ENCODE measurements at places on chromosomes 16 and 17. TPM values are rescaled to one million over a fixed set of nuclear protein-coding genes. Genes with fewer than 3 reads are reported as not detected.

DNA sequence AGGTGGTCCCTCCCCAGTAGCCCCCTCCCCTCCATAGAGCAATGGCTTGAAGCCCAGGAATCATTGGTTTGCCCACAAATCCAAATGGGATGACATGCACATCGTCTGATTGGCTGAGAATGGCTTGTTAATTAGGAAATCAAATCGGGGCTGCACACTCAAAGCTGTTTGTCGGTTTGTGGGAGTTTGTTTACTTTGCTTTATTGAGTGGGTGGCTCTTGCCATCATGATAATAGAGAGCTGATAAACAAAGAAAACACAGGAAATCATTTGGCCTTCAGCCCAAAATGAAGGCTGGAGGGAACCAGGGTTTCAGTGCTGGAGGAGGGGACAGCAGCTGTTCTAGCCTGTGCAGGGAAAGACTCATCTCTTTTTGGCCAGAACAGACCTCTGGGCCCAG, 316.3 kb downstream of the CBLN1 start:
- no peak for DNase-seq

- DNase-seq, result no peak
These were observed 2.5 kb downstream of the TTLL6 start for GRCh38 chr17:48814504-48814903.

Gene NPIPB2
- total RNA-seq, result 32.2 TPM

- DNase-seq, result no peak
These were observed 449.8 kb downstream of the KCNJ18 start for GRCh38 chr17:22142091-22142490.

DNA sequence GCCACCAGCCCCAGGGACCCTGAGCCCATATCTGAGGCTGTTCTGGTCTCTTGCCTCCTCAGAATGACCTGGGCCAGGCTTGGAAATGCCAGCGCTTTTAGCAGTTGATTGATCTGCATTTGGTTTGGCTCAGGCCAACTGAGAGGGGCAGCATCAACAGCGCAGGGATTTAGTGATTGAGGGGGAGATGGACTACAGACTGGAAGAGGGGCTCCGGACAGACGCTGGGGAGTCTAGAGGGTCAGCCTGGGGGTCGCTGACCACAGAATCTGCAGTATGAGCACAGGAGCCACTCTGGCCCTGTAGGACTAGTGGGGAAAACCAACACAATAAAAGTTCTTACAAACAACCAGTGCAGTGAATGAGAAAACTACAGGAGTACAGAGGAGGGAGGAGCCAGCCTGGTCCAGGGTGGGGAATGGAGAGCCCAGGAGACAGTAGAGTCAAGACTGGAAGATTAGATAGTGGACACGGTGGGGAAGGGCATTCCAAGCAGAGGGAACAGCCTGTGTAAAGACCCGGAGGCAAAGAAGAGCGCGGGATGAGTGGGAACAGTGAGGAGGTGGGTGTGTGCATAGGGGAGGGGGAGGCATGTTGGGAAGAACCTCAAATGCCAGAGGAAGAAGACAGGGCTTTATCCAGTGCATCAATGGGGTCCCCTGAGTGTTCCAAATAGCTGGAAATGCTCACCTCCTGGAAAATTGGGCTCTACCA, 128.9 kb downstream of the MRM1 start:
- no peak for DNase-seq

Gene HAS3
- 58.9 TPM for total RNA-seq

GRCh38 chr17:42387661-42388380, 421 bp downstream of the STAT3 start:
- DNase-seq, result peak; percentile 58

- DNase-seq, result no peak
These were observed 25.0 kb downstream of the GABARAPL2 start for GRCh38 chr16:75590920-75591843.

DNA sequence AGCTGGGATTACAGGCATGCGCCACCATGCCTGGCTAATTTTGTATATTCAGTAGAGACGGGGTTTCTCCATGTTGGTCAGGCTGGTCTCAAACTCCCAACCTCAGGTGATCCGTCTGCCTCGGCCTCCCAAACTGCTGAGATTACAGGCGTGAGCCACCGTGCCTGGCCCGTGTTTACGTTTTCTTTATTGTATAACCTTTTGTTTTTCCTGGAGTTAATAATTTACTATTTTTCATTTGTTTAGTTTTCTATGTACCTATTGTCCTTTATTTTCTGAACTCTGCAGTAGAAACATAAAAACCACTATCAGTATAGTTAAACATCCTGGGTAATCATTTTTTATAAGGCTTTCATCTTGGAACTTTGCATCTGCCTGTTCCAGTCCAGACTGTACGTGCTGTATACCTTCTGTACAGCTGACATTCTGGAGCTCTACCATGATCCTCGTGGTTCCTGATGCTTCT, 73.6 kb downstream of the PPM1E start:
- no peak for DNase-seq

- no peak for DNase-seq
These were observed 5.3 kb downstream of the ERN1 start for GRCh38 chr17:64124609-64125008.

GRCh38 chr17:7056386-7056785, 12.5 kb upstream of the SLC16A11 start:
- DNase-seq, result no peak

DNA sequence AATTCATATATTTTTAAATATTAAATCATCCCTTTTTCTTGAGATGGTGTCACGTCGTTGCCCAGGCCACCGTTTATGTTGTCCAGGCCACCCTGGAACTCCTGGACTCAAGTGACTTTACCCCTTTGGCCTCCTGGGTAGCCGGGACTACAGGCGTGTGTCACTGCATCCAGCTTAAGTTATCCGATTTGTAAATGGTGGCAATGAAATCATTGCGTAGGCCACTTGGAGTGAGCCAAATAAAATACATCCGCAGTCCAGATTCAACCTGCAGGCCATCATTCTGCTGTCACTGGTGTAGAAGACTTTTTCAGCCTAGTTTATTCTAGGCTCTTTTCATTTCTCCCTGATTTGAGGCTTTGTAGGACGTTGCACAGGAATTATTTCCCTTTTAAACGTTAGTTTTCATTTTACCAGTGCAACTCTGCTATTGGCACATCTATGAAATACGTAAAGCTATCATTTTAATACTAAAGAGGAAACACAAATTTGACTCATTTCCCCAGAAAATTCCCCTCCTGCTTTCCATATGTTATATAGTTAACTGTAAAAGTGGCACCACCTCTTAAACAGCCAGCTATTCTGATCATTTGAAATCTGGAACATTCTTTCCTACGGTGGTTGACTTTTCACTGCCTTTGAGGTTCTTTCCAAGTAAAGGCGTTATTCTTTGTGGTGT, 449.8 kb downstream of the MAF start:
- DNase-seq, result no peak

- no peak for DNase-seq
These were observed 255.4 kb downstream of the IRX3 start for GRCh38 chr16:54031107-54031760.

Gene SLFN13
- 7.9 TPM for total RNA-seq
